ENCODE measurements at places on chromosomes 16 and 17.

DNA sequence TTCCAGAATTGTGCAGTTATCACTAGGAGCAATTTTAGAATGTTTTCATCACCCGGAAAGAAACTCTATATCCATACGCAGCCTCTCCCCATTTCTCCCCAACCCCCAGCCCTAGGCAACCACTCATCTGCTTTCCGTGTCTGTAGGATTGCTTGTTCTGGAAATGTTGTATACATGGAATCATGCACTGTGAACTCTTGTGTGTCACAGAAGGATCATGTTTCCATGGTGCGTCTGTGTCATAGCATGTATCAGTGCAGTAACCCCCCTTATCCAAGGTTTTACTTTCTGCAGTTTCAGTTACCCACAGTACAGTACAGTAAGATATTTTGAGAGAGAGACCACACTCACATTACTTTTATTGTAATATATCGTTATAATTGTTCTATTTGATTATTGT, 299.4 kb downstream of the CPPED1 start:
- ATAC-seq: no peak

GRCh38 chr16:1773703-1774447, 941 bp upstream of the MRPS34 start:
- peak; percentile 0 for ATAC-seq

- no peak for ATAC-seq
Measured at GRCh38 chr16:2194166-2194834, 2.1 kb downstream of the CASKIN1 start.

DNA sequence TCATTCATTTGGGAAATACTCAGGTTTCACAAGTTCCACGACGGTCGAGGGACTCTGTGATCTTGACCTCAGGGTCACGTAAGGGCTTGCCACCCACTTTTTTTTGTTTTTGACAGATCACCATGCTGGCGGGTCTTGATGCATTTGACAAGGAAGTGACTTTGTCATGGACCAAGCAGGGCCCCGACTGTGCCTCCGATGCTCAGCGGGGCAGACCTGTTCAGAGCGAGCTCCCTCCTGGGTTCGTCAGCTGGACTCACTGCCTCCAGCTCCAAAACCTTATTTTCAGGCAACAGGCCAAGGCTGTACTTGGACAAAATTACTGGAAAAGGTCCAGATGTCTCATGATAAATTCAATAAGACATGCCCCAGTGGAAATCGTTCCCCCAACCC, 9.0 kb upstream of the CLEC18A start:
- ATAC-seq: no peak

- ATAC-seq: no peak
Measured at GRCh38 chr17:76469991-76470739, 2.8 kb downstream of the AANAT start.

DNA sequence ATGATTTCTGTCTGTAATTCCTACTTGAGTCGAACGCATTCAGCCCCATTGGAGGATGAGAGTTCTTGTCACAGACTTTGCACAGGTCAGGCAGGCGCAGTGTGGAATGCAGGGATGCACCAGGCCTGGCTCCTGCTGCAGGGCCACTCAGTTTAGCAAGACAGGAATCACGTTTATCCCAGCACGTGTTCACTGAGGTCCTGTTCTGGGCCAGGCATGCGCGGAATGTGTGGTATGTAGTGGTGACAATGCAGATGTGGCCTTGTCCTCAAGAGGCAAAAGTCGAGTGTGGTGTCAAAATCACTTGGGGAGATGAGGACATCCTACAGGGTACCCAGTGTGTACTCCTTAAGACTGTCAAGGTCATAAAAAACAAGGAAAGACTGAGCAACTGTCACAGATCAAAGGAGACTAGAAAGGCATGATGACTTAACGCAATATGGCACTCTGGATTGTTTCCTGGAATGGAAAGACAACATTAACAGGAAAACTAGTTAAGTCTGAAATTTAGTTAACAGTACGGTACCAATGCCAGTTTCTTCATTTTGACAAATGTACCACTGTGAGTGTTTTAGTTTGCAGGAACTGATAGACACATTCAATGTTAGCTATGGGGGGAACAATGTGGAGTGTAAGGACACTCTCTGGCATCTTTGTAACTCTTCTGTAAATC, 121.5 kb upstream of the ADAMTS18 start:
- no peak for ATAC-seq

DNA sequence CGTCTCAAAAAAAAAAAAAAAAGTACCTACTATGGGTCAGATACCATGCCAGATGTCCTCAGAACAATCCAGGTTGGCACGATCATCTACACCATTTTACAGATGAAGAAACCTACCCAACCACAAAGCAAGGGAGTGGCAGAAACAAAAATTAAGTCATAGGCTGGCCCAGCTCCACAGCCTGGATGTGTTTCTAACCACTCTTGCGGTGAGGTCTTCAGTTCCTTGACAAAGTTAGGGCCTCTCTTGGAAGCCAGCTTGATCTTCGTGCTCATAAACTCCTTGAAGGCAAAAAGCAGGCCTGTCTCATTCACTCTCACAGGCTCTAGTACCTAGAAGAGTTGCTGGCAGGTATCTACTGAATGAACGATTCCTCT, 6.2 kb downstream of the GGA2 start:
- peak; percentile 48 for ATAC-seq

DNA sequence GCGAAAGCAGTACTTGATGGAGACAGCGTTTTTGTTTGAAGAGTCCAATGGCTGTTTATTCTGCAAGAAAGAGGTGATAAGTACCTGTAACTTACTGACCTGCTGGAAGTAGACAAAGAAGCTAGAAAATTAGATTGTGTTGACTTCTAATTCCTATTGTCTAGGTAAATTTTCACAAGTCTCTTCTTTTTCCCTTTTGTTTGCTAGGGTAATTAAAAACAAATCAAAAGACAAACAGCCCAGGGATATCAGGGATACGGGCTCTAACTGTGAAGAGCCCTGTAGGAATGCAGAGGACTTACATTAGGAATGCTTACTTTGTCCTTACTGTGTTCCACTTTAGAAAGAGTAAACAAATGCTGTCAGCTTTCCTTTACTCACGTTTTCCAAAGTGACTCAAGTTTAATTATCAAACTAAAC, 7.0 kb downstream of the PSME3IP1 start:
- ATAC-seq: no peak

DNA sequence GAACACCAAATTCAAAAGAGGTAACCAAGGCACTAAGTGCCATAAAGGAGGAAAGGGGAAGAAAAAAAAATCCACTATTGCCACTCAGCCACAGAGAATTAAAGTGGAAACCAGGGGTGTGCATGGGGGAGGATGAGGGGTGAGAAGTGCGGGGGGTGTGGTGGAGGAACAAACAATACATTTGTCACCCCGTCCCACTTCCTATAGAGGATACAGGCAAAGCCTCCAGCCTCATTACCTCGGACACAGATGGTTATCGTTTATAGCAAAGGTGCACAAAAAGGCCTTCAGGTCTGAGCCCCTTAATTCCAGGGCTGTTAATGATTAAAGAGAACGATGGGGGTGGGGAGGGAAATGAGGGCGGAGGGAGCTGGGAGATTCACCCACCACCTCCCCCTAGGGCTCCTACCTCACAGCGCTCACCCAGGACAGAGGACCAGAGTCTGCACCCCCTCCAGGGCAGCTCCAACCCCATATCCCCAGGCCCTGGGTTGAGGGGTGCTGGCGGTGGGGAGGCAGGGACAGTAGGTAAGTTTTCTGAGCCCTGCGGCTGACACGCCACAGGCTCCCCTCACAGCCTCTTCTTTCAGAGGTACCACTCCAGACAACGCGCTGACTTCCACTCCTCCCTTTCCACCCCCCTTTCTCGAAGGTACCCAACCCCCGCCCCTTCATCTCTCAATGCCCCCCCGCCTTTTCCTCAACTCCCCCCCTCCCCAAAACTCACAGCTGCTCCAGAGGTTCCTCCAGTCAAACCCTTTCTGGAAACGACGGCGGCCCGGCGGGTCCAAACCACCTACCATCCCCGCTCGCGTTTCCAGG, 470 bp downstream of the DCUN1D3 start:
- peak; percentile 0 for ATAC-seq

GRCh38 chr16:26134588-26134987, 442.8 kb downstream of the HS3ST4 start:
- no peak for ATAC-seq

DNA sequence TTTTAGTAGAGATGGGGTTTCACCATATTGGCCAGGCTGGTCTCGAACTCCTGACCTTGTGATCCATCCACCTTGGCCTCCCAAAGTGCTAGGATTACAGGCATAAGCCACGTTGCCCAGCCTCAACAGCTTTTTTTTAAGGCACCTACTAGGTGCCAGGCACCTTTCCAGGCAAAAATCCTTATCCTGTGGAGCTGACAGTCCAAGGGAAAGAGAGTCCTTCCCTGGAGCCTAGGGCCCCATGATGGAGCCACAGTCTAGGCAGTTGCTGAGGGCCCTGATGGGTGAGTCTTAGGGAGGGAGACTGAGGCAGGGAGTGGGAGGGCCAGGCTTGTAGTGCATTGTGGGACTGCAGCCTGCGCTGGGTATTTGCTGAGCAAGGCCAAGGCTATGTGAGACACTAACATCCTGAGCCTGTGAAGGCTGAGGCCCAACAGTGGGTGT, 79.6 kb upstream of the TOB1 start:
- no peak for ATAC-seq

- ATAC-seq: no peak
Measured at GRCh38 chr17:74464730-74465377, 1.6 kb upstream of the CD300A start.

DNA sequence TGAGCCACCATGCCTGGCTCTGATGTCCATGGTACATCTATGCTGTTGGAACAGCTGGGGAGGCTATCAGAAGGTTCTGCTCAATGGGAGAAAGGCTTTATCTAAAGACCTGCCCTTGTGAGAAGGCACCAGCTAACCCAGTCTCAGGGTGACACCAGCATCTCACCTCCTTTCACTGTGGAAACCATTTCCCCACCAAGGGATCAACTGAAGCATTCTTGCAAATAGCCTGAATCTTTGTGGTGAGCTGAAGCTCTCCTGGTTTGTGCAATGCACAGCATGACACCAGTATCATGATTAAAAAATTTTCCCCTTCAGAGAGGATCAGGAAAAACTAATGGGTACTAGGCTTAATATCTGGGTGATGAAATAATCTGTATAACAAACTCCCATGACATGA, 5.1 kb downstream of the CCL18 start:
- ATAC-seq: no peak

DNA sequence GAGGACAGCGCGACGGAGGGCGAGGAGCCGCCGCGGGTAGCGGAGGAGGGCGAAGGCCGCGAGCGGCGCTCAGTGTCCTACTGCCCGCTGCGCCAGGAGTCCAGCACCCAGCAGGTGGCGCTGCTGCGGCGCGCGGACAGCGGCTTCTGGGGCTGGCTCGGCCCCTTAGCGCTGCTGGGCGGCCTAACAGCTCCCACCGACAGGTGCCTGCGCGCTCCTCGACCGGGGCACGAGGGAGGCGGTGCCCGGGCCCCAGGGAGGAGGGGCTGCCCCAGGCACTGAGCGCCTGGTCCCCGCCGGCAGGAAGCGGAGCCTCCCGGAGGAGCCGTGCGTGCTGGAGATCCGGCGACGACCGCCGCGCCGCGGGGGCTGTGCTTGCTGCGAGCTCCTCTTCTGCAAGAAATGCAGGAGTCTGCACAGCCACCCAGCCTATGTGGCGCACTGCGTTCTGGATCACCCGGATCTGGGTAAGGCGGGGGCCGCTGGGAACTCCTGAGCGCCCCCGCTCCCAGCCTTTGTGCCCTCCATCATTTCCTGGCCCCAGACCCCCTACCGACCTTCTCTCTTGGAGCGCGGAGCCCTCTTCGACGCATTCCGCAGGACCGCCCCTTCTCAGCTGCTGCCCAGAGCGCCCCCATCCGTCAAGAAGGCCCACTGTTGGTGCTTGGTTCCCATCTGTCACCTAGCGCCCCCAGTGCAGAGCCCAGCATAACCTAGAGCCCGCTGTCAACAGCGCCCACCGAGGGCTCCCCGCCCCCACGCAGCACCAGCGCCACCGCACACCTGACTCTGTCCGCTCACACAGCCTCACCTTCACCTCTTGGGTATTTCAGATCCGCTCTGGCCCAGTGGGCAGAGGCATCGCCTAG, 3.7 kb downstream of the C17orf50 start:
- peak; percentile 91 for ATAC-seq

All from gastroesophageal sphincter (tissue), 4 donors.